Activated effector memory CD4-positive, alpha-beta T cell treated with anti-CD3 and anti-CD28 coated beads, Interleukin-2, amount 50 U/mL, for 16 hours (primary cell): ENCODE measurements at places on chromosomes 16 and 17.

DNA sequence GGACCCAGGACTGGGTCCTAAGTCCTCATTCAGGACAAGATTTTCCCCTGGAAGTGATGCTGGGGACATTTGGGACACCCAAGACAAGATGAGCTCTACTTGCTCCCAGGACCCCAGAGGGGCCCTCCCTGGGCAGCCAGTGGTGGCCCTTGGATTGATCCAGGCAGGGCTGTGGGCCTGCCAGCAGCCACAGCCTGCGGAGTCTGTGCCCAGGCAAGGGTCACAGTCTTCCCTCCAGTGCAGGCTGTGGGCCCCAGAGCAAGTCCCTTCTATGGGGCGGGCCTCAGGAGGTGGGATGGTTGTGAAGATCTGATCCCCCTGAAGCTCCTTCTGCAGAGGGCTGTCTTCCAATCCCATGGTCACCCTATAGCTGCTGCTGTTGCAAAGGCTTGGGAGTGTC lies 12.6 kb downstream of the CA7 start:
- no peak for DNase-seq

DNA sequence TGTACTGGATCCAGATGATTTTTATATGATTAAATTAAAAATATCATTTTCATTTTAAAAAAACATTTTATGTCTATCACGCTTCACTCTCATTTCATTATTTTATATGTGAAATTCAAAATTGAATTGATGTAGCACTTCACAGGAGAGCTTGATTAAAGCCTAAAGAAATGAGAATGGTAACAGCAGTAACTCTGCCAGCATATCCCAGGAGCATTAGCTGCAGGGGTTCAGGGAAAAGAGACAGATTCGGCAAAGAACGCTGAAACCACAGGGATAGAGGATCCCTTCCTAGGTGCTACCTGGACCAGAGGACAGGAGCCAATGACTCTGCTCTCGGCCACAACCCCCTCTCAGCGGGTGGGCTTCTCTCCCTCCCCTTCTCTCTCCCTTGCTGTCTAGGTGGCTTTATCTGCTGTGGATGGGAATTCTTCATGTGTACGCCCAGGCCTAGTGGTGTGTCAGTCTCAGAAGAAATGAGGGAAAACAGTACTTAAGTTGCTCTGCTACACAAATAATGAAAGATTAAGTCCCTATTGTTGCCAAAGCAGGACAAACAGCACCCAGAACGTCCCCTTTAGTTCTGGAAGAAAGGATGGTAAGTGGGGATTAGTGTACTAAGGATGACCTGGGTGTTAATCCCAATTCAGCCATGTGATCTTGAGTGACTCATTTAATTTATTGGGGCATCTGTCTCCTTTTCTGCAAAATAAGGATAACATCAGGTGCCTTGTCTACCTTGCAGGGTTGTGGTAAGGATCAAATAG lies 123.3 kb downstream of the CDK5R1 start:
- no peak for DNase-seq

DNA sequence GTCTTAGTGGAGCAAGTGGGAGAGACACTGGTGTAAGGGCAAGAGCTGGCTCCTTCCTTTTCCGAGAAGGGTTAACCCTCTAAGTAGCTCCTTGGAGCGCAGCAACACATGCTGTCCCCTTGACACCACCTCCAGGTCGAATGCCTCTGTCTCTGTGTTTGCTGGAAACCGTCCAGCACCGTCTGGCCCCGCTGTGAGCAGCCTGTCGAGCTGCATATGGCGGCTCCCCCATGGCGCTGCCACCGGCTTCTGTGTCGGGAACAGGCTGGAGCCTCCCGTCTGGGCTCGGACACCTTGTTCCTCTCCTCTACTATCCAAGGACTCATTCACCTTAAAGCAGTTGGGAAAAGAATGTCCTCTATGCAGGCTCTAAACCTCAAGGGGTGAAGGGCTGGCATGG lies 28.9 kb upstream of the WSCD1 start:
- DNase-seq: no peak

GRCh38 chr17:17831208-17832031 lies 5.4 kb downstream of the SREBF1 start:
- DNase-seq: no peak

DNA sequence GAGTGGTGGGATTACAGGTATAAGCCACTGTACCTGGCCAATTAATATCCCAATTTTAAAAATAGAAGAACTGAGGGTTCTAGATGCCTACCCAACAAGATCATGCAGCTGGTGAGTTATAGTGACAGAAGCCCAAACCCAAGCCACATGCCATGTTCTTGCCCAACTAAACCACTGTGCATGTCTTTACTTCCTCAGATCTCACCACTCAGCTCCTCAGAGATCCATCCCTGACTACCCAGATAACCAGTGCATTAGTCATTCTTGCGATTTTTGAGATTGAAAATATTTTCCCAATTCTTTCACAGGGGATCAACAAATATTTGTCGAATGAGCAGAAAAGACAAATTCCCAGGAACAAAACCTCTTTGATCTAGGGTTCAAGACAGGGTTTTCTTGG lies 303.1 kb downstream of the CBLN1 start:
- DNase-seq: no peak

- DNase-seq: peak; percentile 54
Measured at GRCh38 chr16:27844826-27845225, 218.7 kb downstream of the GSG1L start.

GRCh38 chr16:73068541-73069401 lies 20.8 kb upstream of the ZFHX3 start:
- no peak for DNase-seq

- DNase-seq: peak; percentile 90
Measured at GRCh38 chr17:1490643-1491442, 1.6 kb downstream of the MYO1C start.

DNA sequence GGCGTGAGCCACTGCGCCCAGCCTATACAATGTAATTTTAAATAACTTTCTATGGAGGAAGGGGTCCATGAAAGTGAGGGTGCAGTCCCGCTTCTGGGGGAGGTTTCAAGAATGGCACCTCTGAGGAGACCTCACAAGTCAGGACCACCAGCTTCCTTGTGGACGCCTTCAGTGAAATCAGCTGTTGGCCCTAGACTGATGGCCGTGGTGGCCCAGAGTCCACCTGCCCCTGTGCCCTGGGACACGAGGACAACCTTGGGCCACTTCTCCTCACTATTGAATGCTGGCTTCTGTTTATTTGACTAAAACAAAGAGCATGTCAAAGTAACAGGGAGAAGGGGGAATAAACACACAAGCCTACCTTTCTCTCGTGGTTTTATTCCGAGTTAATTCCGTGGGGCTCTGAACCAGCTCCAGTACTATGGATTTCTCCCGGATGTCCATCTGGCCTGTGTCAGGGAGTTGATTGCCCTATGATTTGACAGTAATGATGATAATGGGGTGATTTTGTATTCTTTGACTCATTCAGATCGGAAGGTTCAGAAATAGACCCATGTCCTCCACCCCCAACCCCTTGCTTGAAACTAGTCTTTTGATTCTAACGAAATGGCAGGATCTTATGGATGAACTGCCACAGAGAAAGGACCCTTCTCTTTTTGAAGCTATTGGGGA lies 8.6 kb upstream of the CBX4 start:
- DNase-seq: no peak

DNA sequence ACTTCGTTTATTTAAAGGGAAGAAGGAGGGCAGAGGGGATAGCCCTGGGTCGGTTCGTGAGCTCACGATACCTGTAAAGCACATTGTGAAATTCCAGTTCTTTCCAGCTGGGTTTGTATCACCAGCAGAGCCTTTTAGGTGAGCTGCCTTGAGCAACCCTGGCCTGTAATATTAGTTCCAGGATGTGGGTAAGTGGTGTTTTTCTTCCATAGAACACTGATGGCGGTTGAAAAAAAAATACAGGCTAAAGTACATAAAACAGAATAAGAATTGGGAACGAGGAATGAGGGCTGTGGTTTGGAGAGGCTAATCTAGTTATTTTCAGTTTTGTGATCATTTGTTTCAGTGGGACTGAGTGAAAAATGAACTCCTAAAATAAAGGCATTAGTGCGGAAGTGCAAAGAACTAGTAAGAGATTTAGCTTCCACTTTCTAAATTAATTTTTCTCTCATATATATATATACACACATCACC lies 20.6 kb downstream of the HS3ST3B1 start:
- DNase-seq: peak; percentile 42

- DNase-seq: peak; percentile 95
Measured at GRCh38 chr17:7483255-7484066, 705 bp upstream of the POLR2A start.

GRCh38 chr17:82018152-82018988 lies 4.3 kb downstream of the CENPX start:
- DNase-seq: no peak

DNA sequence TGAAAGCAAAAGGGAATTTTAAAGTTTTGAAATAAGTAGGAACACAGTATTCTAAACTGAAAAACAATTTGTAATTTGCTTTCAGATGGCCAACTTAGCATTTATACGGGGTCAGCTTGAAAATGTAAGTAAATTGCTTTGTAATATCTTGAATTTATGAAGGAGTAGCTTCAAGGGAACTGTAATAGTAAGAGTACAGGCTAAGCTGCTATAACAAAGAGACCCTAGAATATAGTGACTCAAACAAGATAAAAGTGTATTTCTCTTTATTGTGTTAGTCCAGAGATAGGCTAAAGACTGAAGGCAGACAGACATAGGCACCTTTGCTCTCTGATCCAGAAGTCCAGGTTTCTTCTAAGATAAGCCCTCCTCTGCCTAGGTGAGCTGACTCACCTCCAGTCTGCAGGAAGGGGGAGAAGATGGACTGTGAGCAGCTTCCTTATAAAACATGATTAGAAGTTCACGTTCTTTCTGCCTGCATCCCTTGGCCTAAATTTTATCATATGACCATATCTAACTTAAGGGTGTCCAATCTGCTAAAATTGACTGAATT lies 3.2 kb downstream of the TTC19 start:
- no peak for DNase-seq
